Natural killer cell treated with Interleukin-12 subunit alpha and Interleukin-12 subunit beta and Interleukin-15 and Interleukin-18, amount 100 ng/mL, for 72 hours (primary cell): ENCODE measurements at places on chromosomes 4 and X. TPM values are rescaled to one million over a fixed set of nuclear protein-coding genes. Genes with fewer than 3 reads are reported as not detected.

- no peak for DNase-seq
These were observed 172.5 kb upstream of the ANXA3 start for GRCh38 chr4:78379040-78379439.

STAP1 gene
- total RNA-seq, result 9.6 TPM

GRCh38 chrX:40145923-40146261 lies 48.1 kb upstream of the BCOR start:
- DNase-seq, result no peak

DNA sequence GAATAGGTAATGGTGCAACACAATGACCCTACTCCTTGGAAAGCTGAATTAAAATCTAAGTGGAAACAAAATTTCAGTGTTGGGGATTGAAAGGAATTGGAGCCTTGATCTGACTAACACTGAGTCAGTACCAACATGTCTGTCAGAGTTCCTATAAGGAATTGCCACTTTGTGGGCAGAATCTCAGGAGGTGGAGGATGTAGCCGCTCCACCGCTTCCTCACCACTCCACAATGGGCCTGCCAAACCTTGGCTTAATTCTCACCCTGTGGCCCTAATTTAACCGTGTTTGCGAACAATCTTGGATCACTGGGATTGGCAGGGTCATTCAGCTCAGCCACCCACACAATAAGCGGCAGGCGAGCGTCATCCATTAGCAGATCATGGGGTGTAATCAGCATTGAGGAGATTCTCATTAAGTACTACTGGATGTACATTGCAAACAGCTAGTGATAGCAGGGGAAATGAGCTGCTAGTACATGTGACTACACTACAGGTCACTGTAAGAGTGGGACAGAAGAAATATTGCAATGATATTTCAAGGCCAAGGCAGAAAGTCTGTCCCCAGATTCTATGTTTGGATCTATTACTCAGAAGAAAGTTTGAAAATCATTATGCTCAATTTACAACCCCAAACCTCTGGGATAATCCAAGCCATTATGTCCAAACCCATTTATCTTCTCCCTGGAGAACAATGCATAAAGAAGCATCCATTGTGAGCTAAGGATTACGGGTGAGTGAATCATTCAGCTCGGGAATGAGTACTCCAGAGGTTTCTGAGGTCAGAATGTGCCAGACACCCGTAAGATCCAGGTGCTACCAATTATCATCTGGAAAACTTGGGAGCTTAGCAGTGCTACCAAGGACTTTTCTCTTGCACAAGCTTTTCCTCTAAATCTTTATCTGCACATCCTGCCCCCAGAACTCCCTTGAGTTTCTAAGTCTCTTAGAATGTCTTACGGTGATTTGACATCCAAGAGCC lies 5.8 kb downstream of the SRPX start:
- no peak for DNase-seq

GRCh38 chrX:10628906-10629305 lies 8.5 kb upstream of the MID1 start:
- DNase-seq, result no peak

MAEA gene
- total RNA-seq, result 60.1 TPM

DNA sequence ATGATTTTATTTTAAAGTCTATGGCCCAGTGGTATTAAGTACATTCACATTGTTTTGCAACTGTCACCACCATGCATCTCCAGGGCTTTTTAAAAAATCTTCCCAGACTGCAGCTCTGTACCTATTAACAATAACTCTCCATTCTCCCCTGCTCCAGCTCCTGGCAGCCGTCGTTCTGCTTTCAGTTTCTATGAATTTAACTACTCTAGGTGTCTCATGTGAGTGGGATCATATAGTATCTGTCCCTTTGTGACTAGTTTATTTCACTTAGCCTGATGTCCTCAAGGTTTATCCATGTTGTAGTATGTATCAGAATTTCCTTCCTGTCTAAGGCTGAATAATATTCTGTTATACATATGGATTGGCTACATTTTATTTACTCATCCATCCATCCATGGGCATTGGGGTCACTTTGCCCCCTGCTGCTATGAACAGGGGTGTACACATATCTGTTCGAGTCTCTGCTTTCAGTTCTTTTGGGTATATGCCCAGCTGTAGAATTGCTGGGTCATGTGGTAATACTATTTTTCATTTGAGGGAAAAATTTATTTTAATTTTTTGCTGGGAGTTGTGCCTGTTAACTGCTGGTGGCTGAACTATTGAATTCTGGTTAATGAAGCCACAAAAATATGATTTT lies 131.3 kb downstream of the ARHGAP10 start:
- DNase-seq, result no peak

ADH1C gene
- total RNA-seq, result not detected

GRCh38 chr4:136962868-136963267 lies 569.4 kb downstream of the PCDH18 start:
- DNase-seq, result no peak

BMX gene
- total RNA-seq, result 1.0 TPM
